ENCODE measurements at places on chromosomes 5 and 9.

GRCh38 chr5:14142827-14143545, at the start of gene TRIO:
Gene TRIO (plus strand): TSS chr5:14143342. CDS start chr5:14143726, 384 bp downstream.
- peak; percentile 94 for DNase-seq

DNA sequence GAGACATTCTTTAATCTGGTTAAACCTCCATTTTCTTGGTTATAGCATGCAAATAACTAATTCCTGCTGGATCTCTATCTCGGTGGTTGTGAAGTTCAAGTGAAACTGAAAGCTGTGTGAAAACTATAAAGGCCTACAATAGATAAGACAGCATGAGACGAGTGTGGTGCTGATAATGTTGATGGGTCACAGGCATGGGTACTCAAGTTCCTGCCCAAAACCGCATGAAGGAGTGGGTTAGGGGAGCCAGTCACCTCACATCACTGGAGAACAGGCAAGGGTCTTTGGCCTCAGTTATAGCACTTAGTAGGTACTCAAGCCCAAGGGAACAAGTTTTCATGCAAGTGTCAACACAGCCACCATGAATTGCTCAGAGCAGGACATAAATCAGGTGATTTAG, 16.7 kb downstream of the HMHB1 start:
- no peak for DNase-seq

DNA sequence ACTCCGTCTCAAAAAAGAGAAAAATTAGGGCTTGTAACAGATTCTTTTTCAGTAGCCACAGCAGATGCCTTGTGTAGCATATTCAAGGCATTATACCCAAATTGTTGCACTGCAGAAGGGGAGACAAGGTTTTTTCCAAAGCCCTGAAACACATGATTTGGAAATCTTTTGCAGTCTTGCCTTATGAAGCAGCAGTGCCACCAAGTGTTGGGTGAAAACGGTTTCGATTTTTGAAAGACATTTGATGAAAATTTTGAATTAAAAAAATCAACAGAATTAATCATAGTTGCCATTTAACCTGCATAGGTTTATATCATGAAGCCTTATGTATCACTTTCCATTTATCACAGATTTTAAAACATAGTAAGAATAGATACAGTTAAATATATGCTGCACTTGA, 479.5 kb downstream of the TAF11L14 start:
- no peak for DNase-seq

GRCh38 chr5:50325237-50325832, 115.8 kb downstream of the EMB start:
- no peak for DNase-seq

- DNase-seq = peak; percentile 67
Measured at GRCh38 chr5:68382640-68383039, 167.1 kb downstream of the PIK3R1 start.

GRCh38 chr5:176379881-176380280, 8.5 kb downstream of the NOP16 start:
- no peak for DNase-seq

GRCh38 chr5:70440-70839, 21.5 kb upstream of the PLEKHG4B start:
- no peak for DNase-seq

- no peak for DNase-seq
Measured at GRCh38 chr5:131064669-131065371, 100.2 kb downstream of the HINT1 start.

- no peak for DNase-seq
Measured at GRCh38 chr5:178361657-178362445, 129.2 kb upstream of the PHYKPL start.

- peak; percentile 67 for DNase-seq
Measured at GRCh38 chr5:759111-759751, 25.3 kb downstream of the ZDHHC11B start.

- no peak for DNase-seq
Measured at GRCh38 chr5:54443270-54443669, 12.2 kb upstream of the HSPB3 start.

DNA sequence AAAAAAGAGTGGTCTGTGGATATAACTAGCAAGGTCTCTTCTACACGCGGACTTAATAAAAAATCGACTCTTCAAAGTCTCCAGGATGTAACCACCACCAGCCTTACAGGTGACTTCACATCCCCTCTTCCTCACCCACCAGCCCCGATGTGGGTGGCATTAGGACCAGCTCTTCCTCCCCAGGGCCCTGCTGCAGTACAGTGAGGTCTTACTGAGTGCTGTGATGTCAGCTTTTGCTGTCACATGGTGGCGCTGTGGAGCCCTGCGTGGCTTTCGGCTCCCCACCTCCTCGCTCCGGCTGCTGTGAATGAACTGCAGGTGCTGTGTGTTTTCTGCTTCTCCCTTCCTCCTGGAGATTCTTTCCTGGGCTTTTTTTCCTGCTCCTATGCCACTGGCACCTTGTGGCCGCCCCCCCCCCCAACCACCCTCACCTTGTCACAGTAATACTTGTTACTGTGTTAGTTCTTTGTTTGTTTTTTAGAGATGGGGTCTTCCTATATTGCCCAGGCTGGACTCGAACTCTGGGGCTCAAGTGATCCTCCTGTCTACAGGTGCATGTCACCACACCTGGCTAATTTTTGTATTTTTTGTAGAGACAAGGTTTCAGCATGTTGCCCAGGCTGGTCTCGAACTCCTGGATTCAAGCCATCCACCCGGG, 15.8 kb upstream of the RAPGEF1 start:
- no peak for DNase-seq

- no peak for DNase-seq
Measured at GRCh38 chr9:79266986-79267385, 304.8 kb upstream of the TLE4 start.

DNA sequence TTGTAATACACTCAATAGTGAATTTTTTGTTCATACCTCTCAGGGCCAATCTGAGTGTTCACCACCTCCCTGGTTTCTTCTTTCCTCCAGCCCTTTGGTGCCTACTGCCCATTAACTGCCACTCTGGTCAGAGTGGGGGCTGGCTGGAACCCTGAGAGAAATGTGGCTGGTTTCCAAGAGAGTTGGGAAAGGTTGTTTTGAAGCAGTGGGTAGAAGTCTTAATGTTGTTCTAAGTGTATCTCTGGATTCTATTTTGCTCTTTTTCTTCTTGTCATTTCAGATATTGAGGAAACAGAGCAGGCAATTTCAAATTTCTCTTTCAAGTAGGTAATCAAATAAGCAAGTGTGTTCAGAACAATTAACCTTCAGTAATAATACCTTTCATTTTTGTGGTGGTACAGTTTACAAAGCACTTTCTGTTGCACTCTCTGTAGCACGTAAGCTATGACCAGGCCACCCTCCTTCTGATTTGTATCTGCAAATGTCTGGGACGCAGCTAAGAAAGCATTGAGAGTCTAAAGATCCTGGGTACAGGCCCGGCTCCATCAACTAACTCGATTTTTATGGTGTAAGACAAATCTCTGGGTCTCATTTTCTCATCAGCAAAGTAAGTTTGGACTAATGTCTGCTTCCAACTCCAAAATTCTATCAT, 8.4 kb downstream of the SLC1A3 start:
- DNase-seq = no peak

- DNase-seq = no peak
Measured at GRCh38 chr5:93577854-93578812, 2.9 kb downstream of the NR2F1-AS1 start.

GRCh38 chr5:127216143-127216542, 74.5 kb upstream of the MEGF10 start:
- no peak for DNase-seq

- DNase-seq = no peak
Measured at GRCh38 chr9:35073279-35073612, 821 bp upstream of the VCP start.

GRCh38 chr5:74673011-74673790, 11.8 kb upstream of the HEXB start:
- DNase-seq = no peak

DNA sequence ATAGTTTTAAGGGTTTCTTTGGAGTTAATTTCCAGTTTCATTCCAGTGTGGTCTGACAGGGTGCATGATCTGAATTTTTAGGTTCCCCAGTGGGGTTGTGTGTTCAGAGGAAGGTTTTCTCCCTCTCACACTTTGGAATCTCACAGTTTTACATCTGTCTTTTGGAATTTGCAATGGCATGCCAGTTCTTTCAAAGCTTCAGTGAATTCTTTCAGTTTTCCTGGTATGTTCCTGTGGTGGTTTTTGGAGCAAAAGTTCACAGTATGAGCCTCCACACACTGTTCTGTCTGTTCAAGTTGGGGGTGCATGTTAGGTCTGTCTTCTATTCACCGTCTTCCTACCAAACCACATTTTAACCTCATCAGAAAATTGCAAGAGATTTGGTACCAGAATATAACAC, 624.2 kb downstream of the KCTD16 start:
- DNase-seq = no peak

GRCh38 chr9:71490810-71491209, 277.5 kb downstream of the CEMIP2 start:
- DNase-seq = no peak

- DNase-seq = no peak
Measured at GRCh38 chr9:36492865-36493264, 79.8 kb upstream of the MELK start.

DNA sequence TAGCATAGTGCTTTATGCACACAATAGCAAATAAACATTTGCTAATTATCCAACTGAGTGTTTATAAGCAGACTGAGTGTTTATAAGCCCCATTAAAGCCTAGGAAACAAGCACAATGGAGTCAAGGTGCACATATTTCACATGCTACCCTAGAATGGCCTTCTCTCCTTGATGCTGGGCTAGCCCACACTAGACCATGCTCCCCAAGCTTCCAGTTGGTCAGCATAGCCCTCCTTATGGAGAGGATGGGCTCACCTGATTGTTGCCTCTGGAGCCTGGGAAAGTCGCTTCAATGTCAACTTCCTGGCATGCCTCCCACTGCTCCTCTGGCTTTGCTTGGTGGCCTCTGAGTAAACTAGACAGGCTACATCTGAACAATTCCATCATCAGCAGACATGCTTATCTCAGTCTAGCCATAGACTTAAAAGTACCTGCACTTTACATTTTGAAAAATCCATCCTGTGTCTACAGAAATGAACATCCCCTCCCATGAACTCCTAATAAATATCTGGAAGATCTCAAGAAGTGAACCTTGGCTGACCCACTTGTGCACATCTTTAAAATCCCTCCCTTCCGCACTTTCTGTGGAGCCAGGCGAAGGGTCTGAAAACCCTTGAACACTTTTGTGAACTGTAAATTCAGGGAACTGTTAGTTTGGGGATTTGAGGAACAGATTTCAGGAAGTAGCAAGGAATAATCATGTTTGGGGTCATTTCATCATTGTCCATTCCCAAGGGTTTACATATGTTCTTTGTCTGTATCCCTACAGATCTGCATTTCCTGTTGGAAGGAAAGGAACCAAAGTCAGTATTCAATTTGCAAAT, 486.6 kb downstream of the ARHGEF28 start:
- no peak for DNase-seq

DNA sequence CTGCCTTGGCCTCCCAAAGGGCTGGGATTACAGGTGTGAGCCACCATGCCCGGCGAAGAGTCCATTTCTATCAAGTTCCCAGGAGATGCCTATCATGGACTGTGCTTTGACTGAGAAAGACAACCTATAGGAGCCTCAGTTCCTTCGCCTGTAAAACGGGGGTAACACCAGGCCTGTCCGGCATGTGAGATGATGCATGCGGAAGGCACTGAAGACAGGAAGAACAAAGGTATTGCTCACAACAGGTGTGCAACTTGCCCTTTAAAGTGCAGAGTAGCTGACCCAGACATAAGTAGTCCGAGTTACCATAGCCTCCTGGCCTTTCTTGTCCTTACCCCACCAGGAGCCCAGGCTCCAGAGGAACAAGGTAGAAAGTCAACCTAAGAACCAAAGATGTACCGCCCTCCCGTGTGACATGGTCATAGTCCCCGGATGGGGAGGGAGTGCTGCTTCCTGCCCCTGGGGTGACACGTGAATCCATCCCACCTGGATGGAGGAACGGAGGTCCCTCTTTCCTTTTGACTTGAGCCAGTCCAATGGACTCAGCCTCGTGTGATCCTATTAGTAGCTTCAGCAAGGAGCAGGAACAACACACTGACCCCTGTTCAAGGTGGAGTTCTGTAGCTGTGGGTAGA, 60.3 kb downstream of the HSPA4 start:
- no peak for DNase-seq

DNA sequence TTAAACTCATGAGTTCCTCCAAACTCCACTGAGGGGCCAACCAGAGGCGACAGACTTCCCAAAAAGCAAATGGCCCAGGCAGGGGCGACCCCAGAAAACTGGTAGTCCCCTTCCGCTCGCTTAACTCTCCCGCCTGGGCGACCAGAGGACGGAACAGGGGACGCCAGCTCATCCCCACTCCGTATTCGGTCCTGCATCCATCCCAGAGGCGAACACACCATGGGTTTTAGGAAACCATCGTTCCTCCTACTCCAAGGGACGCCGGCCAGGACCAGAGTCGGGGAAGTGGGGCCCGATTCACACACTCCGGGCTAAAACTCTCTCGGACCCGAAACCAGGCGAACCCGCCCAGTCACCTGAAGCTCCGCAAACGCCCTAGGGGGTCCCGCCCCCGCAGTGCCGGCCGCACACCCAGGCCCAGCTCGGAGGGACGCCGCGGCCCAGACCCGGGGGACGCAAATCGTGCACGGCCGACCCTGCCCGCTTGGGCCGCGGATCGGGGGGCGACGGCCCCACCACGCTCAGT, 478 bp downstream of the TEX10 start:
- DNase-seq = no peak

DNA sequence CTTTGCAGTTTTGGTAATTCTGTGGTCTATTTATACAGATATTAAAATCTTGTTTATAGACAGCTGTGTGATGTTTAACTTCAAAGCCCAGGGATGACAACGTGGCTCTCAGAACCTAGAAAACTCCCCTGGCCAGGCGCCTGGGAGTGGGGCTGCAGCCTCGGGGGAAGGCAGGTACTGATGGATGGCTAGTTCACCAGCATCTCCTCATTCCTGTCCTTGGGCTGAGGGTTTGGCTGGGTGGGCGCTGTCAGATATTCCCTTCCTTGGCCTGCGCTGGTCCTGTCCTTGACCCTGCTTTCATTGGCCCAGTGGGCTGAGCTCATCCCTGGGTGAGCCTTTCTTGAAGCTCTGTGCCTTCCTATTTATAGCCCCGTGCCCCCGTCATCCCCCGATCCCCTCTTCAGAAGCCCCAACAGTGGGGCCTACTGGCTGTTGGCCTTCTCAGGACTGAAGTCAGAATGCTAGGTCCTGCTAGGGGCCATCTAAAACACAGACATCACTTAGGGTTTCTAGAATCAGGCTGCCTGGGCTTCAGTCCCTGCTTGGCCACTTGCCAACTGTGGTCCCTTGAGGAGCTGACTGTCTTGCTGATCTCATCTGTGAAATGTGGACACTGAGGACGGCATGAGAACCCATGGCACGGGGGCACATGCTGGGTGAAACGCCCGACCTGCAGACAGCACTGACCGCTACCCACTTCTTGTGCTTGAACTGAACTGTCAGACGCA, 20.9 kb downstream of the SH3GLB2 start:
- DNase-seq = no peak

DNA sequence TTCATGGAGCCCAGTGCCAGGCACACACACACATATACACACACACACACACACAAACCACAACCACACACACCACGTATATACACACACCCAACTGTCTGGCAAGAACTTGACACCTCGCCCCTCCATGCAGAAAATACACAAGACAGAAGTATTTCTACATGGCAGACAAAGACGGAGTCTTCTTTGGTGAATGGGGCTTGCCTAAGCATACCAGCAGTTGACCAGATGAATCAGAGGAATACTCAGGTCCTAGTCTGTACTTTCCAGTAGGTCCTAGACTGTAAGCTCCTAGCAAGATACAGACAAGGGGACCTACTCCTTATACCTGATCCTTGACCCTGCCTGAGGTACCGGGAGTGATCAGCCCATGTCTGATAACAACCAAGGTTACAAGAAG, 60.1 kb downstream of the SIL1 start:
- no peak for DNase-seq

Measured in ascending aorta (tissue), 2 donors.